ENCODE measurements at places on chromosomes 13 and 19.

- DNase-seq = no peak
These were observed 33.6 kb upstream of the FFAR2 start for GRCh38 chr19:35414442-35414841.

GRCh38 chr19:373391-374182 is 29.0 kb upstream of the MIER2 start:
- no peak for DNase-seq

DNA sequence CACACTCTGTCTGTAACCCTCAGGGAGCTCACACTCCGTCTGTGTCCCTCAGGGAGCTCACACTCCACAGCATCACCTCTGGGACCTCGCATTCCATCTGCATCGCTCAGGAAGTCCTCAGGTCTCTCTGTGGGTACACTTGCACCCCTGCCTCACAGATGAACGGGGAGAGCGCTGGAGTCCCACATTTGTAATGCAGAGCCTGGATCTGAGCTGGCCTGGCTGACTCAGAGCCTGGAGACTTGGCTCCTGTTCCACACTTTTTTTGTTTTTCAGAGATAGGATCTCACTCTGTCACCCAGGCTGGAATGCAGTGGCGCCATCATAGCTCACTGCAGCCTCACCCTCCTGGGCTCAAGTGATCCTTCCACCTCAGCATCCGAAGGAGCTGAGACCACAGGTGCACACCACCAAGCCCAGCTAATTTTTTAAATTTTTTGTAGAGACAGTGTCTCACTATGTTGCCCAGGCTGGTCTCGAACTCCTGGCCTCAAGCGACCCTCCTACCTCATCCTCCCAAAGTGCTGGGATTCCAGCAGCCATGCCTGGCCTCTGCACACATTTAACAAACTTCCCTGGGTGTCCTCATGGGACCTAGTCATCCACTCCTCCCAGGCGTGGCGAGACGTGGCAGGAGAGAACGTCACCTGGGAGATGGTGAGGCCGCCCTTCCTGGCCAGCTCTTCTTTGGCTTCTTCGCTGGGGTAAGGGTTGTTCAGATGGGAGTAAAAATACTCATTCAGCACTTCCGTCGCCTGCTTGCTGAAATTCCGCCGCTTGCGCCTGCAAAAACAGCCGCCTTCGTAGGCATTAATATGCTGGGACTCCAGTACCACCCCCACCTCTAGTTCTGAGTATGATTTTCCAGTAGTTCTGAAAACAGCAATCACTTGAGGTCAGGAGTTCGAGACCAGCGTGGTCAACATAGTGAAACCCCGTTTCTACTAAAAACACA is 31.0 kb downstream of the CILP2 start:
- DNase-seq = no peak

DNA sequence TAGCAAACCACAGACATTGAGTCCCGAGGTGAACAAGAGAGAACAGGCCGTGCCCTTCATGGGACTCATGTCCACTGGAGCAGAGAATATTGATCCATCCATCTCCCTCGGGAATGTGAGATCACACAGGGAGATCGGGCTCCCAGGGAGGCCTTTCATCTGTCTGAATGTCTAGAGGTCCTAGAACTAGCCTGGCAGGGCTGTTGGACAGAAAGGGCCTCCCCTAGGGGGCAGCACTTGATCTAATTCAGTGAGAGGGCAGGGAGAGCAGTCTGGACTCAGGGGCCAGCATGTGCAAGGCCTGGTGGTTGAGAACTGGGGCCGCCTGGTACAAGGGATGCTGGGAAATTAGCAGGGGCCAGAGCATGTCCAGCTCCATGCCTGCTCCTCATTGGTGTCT is 4.3 kb downstream of the RUVBL2 start:
- no peak for DNase-seq

DNA sequence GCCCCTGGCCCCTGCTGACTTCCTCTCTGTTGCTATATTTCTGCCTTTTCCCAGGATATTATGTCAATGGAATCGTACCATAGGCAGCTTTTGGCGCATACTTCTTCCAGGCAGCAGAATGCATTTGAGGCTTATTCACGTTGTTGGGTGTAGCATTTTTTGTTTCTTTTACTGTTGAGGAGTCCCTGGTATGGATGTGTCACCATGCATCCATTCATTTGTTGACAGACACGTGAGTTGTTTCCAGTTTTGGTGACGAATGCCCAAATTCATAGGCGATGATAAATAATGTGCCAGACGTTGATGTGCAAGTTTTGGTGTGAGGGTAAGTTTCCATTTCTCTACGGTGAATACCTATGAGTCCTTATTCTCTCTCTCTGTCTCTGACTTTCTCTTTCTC is 5.0 kb downstream of the NFILZ start:
- no peak for DNase-seq

DNA sequence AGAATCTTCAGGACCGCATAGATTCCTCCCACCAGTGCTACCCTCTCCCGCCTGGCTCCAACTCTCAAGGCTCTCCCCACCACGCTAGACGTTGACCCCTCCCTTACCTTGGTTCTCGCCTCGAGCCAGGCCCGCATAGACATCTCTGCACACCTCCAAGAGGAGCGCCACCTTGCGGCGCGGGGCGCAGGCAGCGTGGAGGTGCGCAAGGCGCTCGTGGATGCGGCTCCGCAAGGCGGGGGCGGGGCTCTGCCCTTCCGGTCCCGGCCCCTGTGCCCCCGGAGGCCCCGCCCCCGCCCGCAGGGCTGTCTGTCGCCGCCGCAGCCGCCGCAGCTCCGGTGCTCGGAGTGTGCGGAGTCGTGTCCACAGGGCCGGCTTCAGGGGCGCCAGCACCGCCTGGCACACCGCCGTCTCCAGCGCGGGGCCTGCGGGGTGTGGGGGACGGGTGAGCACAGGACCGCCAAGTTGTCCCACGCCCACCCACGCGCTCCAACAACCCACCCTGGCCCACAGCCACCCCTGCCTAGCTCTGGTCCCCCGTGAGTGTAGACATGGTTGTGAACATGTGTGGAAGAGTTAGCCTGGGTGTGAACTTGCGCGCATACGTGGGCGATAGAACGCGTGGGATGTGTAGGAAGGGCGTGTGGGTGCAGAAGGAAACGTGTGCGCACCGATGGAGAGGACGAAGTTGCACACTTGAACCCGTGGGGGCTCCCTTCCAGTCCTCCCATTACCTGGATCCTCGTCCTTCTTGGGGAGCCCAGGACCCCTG is 8.1 kb downstream of the RINL start:
- no peak for DNase-seq
